Common myeloid progenitor, CD34-positive (primary cell): ENCODE measurements at places on chromosomes 11 and 22.

- H3K36me3 ChIP-seq = no peaks in the 10 kb centered on the region
- no peak overlapping the region for H3K27ac ChIP-seq
- H3K4me3 ChIP-seq = no peak overlapping the region
- H3K4me1 ChIP-seq = peaks cover 21% of the 10 kb centered on the region
- H3K27me3 ChIP-seq = peaks cover 4% of the 10 kb centered on the region
- no peak for DNase-seq
Observed at GRCh38 chr11:46299451-46299961, 22.0 kb downstream of the CREB3L1 start.

DNA sequence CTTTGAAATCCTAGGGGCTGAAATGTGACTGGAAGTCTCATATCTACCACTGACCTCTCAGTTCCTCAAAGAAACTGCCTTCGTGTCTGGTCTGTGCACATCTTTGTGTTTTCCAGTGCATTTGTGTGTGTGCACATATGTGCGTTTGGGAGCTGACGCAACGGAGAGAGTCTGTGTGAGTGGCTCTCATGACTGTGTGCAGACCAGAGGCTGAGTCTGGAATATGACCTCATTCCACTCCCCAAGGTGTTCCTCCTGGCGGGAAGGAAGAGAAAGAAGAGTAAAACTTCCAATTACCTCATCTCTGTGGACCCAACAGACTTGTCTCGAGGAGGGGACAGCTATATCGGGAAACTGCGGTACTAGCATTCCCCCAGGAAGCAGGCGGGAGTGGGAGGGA lies 16.5 kb downstream of the TUB start:
- H3K36me3 ChIP-seq = peaks cover 5% of the 10 kb centered on the region
- no peaks in the 10 kb centered on the region for H3K4me1 ChIP-seq
- no peak overlapping the region for H3K4me3 ChIP-seq
- H3K27me3 ChIP-seq = no peaks in the 10 kb centered on the region

DNA sequence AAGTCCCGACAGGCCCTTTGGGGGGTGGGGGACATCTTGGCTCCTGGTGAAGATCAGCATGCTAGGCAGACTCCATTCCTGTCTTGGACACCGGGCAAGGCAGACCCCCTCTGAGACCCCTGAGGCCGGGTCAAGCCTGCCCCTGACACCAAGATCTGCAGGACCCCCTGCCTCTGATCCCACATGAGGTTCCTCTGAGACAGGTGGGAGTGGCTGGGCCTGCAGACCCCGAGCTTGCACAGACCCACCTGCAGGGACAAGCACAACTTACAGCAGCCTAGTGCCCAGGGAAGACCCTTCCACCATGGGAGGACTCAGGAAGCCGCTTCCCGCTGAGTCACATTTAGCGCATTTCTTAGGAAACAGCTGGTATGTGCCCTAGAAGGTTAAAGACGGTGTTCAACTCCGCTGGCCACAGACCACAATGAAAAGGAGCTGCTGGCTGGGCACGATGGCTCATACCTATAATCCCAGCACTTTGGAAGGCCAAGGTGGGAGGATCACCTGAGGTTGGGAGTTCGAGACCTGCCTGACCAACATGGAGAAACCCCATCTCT lies 15.5 kb downstream of the ARVCF start:
- no peaks in the 10 kb centered on the region for H3K4me1 ChIP-seq
- no peaks in the 10 kb centered on the region for H3K36me3 ChIP-seq
- H3K27me3 ChIP-seq = no peaks in the 10 kb centered on the region

DNA sequence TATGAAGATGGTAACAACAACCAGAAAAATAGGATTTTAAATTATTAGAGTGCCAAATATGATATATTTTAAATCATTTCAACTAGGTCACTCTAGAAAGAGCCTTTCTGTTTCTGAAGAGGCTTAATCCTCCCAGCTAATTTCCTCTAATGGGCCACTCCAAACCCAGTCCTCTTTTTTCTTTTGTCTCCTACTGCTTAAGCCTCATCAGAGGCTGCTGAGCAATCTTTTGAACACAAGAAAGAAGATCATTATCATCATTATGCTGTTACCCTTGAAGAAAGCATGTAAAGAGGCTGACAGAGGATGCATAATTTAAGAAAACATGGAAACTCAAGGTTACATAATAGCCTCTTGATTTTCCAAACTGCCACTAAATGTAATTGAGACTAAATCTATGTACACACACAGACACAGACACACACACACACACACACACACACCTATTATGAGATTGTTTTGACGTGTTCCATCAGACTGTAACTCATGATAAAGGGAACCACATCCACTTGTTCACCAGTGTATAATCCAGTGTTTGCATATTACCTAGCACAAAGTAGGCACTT lies 519.6 kb downstream of the METTL15 start:
- no peak for DNase-seq
- H3K4me3 ChIP-seq = no peak overlapping the region
- no peaks in the 10 kb centered on the region for H3K27me3 ChIP-seq
- no peaks in the 10 kb centered on the region for H3K36me3 ChIP-seq
- no peak overlapping the region for H3K27ac ChIP-seq
- H3K4me1 ChIP-seq = no peaks in the 10 kb centered on the region

GRCh38 chr11:955154-956063 lies 29.7 kb downstream of the AP2A2 start:
- no peak overlapping the region for H3K4me3 ChIP-seq
- no peak for DNase-seq
- no peaks in the 10 kb centered on the region for H3K27me3 ChIP-seq
- peaks cover 18% of the 10 kb centered on the region for H3K4me1 ChIP-seq

DNA sequence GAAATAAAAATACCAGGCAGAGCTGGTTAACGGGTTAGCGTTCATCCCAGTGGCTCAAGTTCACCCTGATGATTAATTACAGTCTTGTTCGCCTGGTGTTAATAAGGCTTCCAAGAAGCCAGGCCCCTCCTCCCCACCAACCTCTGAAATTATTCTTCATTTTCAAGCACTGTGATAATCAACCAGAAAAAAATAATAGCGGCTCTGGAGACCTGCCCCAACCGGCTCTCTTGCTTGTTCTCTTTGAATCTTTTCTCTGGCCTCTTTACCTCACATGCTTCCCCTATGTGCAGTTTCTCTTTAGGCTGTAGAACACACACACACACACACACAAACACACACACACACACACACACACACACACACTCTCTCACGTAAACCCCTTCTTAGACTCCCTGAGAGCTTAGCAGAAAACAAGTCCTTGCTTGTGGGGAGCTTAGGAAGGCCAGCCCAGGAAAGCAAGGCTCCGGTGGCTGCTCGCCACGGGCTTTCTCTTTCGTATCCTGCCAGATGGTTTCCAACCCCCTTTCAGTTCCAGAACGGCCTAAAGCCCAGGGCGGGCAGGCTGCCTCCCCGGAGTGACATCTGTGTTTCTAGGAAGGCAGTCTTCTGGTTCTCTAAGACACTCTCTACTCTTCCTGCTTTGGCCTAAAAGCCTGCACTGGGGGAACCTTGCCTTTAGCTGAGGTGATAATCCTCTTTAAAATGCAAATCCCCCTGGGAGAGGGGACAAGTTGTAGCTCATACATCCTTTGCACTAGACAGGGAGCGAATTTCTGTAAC lies 106.4 kb upstream of the SESN3 start:
- peaks cover 27% of the 10 kb centered on the region for H3K4me1 ChIP-seq
- peak overlapping the region; percentile 38 for H3K4me3 ChIP-seq
- no peaks in the 10 kb centered on the region for H3K36me3 ChIP-seq
- H3K27ac ChIP-seq = peak overlapping the region; percentile 71
- H3K27me3 ChIP-seq = no peaks in the 10 kb centered on the region

DNA sequence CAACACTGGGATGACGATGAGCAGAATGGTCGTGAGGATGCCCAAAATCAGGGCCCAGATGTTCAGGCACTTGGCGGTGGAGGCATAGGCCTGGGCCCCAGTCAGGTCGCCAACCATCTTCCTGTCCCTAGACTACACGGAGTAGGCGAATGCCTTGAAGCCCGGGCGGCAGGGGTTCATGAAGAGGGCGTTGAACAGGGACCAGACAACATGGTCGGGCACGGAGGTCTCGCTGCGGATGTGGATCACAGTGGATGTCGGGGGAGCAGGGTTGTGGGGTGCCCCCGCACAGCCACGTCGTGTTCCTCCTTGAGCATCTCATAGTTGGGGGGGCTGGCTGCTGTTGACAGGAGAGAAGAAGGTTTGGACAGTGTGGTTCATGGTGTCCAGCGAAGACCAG lies 9.5 kb downstream of the MYEOV start:
- DNase-seq = no peak
- H3K36me3 ChIP-seq = no peaks in the 10 kb centered on the region
- no peak overlapping the region for H3K27ac ChIP-seq
- H3K4me1 ChIP-seq = peaks cover 33% of the 10 kb centered on the region
- no peaks in the 10 kb centered on the region for H3K27me3 ChIP-seq
- H3K4me3 ChIP-seq = no peak overlapping the region

GRCh38 chr11:36451045-36451444 lies 59.0 kb downstream of the TRAF6 start:
- no peak overlapping the region for H3K27ac ChIP-seq
- H3K36me3 ChIP-seq = peaks cover 50% of the 10 kb centered on the region
- no peak for DNase-seq
- peaks cover 67% of the 10 kb centered on the region for H3K4me1 ChIP-seq
- no peak overlapping the region for H3K4me3 ChIP-seq
- H3K27me3 ChIP-seq = no peaks in the 10 kb centered on the region

- H3K27ac ChIP-seq = peak overlapping the region; percentile 54
- no peaks in the 10 kb centered on the region for H3K27me3 ChIP-seq
- peak; percentile 68 for DNase-seq
- peaks cover 32% of the 10 kb centered on the region for H3K4me1 ChIP-seq
- peaks cover 5% of the 10 kb centered on the region for H3K36me3 ChIP-seq
- H3K4me3 ChIP-seq = peak overlapping the region; percentile 36
Observed at GRCh38 chr22:26579331-26579886, 10.5 kb downstream of the TPST2 start.

- no peaks in the 10 kb centered on the region for H3K36me3 ChIP-seq
- H3K4me1 ChIP-seq = no peaks in the 10 kb centered on the region
- no peaks in the 10 kb centered on the region for H3K27me3 ChIP-seq
Observed at GRCh38 chr11:74670171-74670570, 61.1 kb downstream of the CHRDL2 start.

- H3K4me1 ChIP-seq = no peaks in the 10 kb centered on the region
- peaks cover 10% of the 10 kb centered on the region for H3K36me3 ChIP-seq
- DNase-seq = no peak
- H3K4me3 ChIP-seq = no peak overlapping the region
- H3K27me3 ChIP-seq = no peaks in the 10 kb centered on the region
Observed at GRCh38 chr22:50571264-50572175, 6.7 kb downstream of the CPT1B start.

- no peaks in the 10 kb centered on the region for H3K36me3 ChIP-seq
- H3K27me3 ChIP-seq = peaks cover 6% of the 10 kb centered on the region
- no peak overlapping the region for H3K27ac ChIP-seq
- peaks cover 4% of the 10 kb centered on the region for H3K4me1 ChIP-seq
- no peak for DNase-seq
Observed at GRCh38 chr22:35524966-35525686, 15.5 kb upstream of the RASD2 start.

DNA sequence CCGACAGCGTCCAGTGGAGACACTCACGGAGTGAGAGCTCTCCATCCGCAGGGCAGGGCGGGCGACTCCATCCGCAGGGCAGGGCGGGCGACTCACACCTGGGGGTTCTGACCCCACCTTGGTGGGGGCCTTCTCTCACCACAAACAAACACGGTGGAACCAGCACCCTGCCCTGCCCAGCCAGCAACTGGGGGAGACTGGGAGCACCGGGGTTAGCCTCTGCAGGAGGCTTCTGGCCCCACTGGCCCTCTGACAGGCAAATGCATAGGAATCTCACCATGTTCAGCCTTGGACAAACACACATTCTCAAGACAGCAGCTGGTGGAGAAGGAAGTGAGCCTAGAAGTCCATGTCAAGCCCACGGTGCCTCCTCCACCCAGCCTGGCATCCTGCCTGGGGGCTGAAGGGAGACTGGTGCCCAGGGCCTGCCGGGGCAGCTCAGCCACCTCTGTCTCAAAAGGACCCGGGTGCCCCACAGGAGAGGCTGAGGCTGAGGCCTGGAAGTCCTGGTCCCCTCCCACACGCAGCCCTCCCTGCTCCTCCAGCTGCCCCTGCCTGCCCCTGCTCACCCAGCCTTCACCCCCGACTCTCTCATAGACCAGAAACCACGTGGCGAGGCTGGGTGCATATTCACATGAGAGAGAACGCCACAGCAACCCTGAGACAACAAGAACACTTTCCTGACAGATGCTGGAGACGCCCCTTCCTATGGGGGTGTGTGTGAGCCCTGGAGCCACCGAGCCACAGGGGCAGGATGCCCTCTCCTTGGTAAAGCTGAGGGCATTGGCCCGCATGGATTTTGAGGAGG lies 98.4 kb upstream of the B3GAT1 start:
- H3K4me1 ChIP-seq = no peaks in the 10 kb centered on the region
- no peak overlapping the region for H3K4me3 ChIP-seq
- no peak for DNase-seq
- H3K27me3 ChIP-seq = peaks cover 2% of the 10 kb centered on the region

DNA sequence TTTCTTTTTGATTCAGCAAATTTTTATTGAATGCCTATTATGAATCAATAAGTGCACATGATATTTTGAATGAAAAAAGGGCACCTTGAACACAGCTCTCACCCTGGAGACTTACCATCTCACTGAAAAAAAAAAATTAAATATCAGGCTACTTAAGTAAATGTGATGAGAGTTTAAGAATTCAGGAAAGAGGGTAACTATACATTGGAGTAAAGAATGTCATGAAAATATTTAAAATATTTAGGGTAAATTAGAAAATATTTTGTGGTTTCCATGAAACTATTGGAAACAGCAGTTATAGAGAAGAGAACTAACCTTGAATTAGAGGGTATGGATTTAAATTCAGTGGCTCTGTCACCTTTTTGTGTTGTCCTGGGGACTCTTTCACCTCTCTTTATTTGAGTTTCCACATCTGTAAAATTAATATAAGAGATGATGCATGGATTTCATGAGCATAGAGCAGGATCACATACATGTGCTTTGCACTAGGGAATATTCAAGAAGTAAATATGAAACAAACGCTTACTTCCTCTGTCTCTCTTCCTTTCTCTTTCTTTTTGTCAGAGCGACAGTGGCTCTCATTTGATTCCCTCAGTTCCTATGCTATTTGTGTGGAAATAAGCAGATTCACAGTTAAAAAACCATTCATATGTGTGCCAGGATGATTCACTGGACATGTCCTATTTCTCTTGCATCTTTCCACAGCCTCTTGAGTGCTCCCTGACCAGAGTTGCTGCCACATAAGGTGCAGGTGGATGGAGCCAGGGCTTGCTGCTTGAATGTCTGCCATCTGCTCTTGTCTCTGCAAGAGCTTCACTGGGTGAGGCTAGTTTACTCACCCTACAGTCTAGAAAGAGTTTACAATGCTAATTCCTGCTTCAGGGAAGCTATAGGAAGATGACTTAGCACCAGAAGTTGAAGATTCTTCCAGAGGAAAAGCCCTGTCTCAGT lies 533.1 kb downstream of the ETS1 start:
- H3K36me3 ChIP-seq = no peaks in the 10 kb centered on the region
- DNase-seq = no peak
- peak overlapping the region; percentile 3 for H3K4me3 ChIP-seq
- H3K27me3 ChIP-seq = no peaks in the 10 kb centered on the region
- H3K4me1 ChIP-seq = peaks cover 32% of the 10 kb centered on the region

DNA sequence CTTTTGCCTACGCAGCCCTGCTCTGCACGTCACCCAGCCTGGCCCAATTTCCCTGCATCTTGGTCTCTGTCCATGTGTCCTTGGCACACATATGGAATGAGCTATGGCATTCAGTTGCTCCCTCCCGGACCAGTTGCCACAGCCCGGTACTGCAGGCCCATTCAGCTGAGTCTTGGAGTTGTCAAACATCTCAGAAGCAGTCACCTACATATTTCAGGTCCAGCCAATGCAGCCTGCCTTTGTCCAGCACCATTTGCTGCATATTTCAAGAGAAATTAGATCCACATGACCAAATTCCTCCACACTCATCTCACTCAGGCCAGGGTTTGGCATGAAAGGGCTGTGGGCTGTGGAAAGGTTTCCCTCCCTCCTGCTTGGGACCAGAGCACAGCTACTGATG lies 76.8 kb downstream of the MN1 start:
- no peak overlapping the region for H3K4me3 ChIP-seq
- DNase-seq = no peak
- peaks cover 26% of the 10 kb centered on the region for H3K4me1 ChIP-seq
